ENCODE measurements at places on chromosomes 2 and 18.
A peak's percentile ranks its signal among the peaks of the same experiment; 100 is the strongest.

DNA sequence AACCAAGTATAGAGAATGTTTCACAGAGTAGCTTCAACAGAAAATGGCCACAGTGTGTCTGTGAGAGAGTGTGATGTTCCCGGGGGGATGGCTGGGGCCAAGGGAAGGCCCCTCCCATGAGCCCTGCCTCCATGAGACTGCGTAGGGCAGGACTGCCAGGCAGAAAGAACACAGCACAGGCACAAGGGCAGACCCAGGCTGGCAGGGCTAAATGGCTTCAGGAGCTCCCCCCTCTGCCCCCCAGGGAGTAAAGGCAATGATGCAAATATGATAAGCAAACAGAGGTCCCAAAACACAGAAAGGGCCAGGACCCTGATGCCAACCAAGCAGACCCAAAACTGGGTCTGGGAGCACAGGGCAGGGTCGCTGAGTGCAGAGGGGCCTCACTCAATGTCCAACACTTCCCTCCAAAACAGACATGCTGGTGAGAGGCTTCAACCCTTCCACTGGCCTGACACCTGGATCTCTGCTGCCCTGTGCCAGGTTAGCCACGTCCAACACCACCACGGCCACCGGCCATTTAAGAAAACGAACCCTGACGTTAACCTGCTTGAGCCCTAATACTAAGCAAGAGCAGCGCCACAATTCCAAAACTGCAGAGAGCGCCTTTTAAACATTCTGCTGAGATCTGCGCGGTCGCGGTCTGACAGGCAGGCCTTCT, 90.3 kb downstream of the HDAC4 start:
- no peak for DNase-seq

- DNase-seq, result no peak
Measured at GRCh38 chr2:223880796-223881195, 43.4 kb upstream of the AP1S3 start.

DNA sequence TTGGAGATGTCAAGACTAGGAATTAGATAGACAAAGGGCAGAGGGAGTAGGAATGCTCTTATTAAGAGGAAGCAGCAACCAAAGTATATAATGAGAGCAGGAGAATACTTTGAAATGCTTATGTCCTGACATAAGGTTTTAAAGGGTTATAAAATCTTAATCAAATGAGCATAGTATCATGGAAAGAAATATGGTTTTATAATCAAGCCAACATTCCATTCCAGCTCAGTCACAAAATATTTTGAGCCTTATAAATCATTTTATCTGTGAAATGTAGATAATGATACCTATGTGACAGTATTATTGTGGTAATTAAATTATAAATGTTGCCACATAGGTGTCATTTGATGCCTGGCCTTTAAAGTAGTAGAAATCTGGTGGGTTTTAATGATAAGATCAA, 17.6 kb downstream of the VSNL1 start:
- DNase-seq, result no peak

GRCh38 chr2:4914036-4914435, 778.1 kb upstream of the SOX11 start:
- no peak for DNase-seq

DNA sequence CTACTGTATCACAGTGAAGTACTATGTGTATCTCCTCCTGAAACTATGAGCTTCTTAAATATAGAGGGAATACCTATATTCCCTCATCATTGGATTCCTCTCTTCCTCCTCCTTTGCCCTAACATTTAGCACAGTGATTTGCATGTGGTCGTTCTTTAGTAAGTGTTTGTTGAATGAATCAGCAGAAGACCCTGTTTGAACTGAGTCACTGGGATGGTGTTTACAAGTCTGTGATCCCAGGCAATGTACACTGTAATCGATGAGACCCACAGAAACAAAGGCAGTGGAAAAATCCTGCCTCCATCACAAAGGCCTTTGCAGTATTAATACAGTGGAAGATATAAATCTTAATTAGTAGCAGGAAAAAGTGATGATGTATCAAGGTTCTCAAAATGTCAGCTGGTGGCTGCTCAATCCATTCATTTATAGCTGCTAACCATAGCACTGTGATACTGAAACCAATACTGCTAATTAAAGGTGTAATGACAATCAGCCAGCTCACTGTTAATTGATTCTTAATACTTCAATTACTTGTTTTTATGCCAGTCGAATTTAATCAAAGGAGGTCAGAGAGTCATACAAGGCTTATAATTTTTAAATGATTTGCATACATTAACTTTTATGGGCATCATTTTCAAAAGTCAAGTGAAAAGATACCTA, 20.8 kb upstream of the MYO3B start:
- no peak for DNase-seq

GRCh38 chr2:119005555-119005954, 63.6 kb downstream of the MARCO start:
- no peak for DNase-seq

- DNase-seq, result no peak
Measured at GRCh38 chr2:14420851-14421250, 211.7 kb upstream of the LRATD1 start.

GRCh38 chr2:223734346-223734745, 103.0 kb downstream of the AP1S3 start:
- DNase-seq, result no peak

GRCh38 chr2:105362862-105363591, 25.7 kb downstream of the C2orf49 start:
- no peak for DNase-seq

DNA sequence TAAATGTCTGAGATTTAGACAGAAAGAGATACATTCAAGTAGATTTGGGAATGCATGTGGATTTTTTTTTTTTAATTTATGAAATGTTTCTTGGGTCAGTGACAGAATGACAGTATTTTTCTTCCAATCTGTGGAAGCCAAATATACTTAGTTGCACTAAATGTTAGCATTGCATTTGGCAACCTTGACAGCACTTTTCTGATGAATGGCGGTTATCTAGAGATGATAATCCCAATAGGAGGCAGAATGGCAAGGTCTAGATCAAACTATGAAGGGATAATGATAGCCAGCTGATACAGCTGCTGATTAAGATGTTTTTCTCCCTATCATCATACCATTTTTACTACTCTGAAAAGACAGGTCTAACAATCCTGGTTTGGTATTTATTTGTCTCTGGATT, 174.5 kb upstream of the STON1 start:
- DNase-seq, result no peak

- DNase-seq, result no peak
Measured at GRCh38 chr18:28079883-28080282, 97.0 kb downstream of the CDH2 start.

- no peak for DNase-seq
Measured at GRCh38 chr2:232929303-232930058, 59.4 kb downstream of the SNORC start.

- no peak for DNase-seq
Measured at GRCh38 chr18:25734336-25734735, 356.1 kb downstream of the SS18 start.

- no peak for DNase-seq
Measured at GRCh38 chr18:46856973-46857372, 60.3 kb downstream of the PIAS2 start.

DNA sequence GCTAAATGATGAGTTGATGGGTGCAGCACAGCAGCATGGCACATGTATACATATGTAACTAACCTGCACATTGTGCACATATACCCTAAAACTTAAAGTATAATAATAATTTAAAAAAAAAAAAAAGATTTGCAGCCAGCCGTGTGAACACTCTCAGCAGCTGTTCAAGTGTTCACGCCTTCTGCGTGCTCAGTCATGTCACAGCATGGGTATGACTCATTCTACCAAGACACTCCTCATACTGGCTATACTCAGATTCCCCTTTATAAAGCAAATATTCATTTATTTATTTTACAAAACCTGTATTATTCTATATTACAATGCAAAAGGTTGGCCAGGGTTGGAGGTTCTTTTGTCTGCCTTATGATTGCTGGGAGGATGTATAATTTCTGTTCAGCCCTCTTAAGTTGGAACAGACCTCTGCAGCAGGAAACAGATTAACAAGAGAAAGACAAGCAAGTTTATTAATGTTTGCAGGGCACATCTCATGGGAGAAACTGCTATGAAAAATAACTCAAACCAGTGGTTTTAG, 1230.6 kb upstream of the CHAC2 start:
- DNase-seq, result no peak

GRCh38 chr18:71986351-71987050, 557.6 kb downstream of the CBLN2 start:
- DNase-seq, result no peak

DNA sequence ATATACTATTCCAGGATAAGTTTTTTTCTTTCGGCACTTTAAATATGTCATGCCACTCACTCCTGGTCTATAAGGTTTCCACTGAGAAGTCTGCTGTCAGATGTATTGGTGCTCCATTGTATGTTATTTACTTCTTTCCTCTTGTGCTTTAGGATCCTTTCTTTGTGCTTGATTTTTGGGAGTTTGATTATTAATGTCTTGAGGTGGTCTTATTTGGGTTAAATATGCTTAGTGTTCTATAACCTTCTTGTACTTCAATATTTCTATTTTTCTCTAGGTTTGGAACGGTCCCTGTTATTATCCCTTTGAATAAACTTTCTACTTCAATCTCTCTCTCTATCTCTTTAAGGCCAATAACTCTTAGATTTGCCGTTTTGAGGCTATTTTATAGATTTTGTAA, 28.3 kb downstream of the STPG4 start:
- no peak for DNase-seq

DNA sequence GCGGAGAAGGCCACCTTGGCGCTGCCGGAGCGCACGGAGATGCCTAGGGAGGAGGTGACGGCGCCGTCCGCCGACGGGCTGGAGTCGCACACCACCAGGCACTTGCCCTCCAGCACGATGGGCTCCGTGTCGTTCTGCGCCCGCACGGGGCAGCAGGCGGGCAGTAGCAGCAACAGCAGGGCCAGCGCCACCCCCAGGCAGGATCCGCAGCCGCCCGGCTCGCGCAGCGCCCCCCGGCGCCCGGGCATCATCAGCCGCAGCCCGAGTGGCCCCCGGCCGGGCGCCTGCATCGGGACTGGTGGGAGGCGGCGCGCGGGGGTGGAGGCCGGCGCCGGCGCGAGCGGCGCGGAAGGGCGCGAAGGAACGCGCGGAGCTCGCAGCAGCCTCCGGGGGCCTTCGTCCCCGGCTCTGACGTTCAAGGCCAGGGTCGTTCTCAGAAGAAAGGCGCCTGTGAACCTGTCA, 2.2 kb downstream of the CBLN2 start:
- DNase-seq, result no peak

- DNase-seq, result no peak
Measured at GRCh38 chr2:172213116-172213860, 110.6 kb upstream of the DLX2 start.

GRCh38 chr2:212926940-212927339, 224.5 kb downstream of the IKZF2 start:
- DNase-seq, result no peak

DNA sequence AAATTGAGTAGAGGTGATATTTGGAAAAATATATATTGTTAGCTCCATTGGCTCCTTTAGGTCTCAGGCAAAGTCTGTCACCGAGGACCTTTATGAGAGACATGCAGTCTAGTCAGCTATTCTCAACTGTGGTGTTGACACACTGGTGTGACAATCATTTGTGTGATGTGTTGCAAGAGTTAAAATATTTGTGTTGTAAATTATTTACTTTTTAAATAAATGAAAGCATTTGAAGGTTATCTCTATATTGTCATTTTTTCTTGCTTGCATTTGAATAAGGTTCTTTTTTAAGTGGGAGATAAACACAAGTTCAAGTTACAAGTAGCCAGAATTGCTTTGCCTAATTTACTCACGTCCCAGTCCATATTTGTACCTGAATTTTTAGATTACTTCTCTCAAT, 4.3 kb downstream of the REL start:
- no peak for DNase-seq

GRCh38 chr2:164717000-164717803, 95.9 kb upstream of the GRB14 start:
- no peak for DNase-seq

- no peak for DNase-seq
Measured at GRCh38 chr2:70123051-70123828, 36.0 kb downstream of the PCBP1 start.

- peak; percentile 81 for DNase-seq
Measured at GRCh38 chr18:812376-813171, 532 bp upstream of the YES1 start.

GRCh38 chr2:237315170-237315828, 98.7 kb downstream of the COL6A3 start:
- no peak for DNase-seq

GRCh38 chr2:234491897-234492296, 5.0 kb downstream of the ARL4C start:
- peak; percentile 53 for DNase-seq

Measured in CD4-positive, alpha-beta T cell treated with Interferon alpha-2 for 1 hour (primary cell).